ENCODE measurements at places on chromosomes 12 and 14.
A peak's percentile ranks its signal among the peaks of the same experiment; 100 is the strongest.

DNA sequence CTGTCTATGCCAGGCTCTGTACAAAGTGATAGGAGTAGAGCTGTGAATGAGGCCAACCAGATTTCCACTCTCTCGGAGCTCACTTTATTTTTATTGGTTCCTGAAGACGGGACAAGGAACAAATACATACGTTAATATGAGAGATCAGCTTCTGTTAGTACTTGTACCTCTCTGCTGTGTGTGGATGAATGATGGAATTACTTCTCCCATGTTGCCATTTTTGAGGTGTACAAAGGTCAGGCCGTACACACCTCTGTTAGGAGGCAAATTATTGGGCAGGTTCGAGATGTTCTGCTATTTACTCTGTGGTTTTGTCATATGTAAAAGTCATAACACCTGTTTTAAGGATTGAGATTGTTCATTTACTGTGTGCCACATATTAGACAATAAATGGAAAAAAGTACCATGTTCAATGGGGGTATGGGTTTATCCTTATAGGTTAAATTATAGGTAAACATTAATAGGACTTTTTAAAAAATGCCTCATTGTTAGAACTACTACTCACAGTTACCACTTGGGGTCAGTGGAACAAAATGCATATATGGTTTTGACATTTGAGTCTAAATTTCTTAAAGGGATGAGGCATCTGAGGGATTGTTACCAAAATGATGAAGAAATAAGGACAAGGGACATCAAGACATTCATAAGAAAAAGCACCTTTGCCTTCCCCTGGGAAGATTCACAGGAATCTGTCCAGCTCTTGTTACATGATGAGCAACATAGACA, 26.9 kb downstream of the WBP11 start:
- DNase-seq: no peak

- peak; percentile 30 for DNase-seq
Measured at GRCh38 chr14:44316647-44317440, 190.2 kb downstream of the FSCB start.

- no peak for DNase-seq
Measured at GRCh38 chr12:42608196-42608825, 18.8 kb upstream of the PRICKLE1 start.

GRCh38 chr12:103924761-103925641, 5.2 kb upstream of the HSP90B1 start:
- DNase-seq: no peak

- no peak for DNase-seq
Measured at GRCh38 chr14:93096691-93097322, 18.9 kb downstream of the ITPK1 start.

DNA sequence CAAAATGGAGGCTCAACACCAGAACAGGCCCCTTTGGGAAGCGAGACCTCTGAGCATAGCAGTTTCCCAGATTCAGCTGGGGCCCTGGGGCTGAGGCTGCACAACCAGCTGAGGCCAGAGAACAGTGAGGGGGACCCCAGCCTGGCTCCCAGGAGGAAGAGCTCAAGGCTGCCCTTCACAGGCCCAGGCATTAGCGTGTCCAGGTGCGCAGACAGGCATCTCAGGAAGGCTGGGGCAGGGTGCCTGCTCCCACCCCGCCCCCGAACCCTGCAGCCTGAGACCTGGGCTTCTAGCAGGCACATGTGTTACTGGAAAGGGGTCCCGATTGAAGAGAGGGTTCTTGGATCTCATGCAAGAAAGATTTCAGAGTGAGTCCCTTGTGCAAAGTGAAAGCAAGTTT, 27.2 kb downstream of the CALM1 start:
- DNase-seq: no peak

GRCh38 chr12:11015775-11016430, 6.5 kb downstream of the TAS2R19 start:
- peak; percentile 57 for DNase-seq

GRCh38 chr12:93184672-93185368, 192.9 kb upstream of the NUDT4 start:
- DNase-seq: no peak

DNA sequence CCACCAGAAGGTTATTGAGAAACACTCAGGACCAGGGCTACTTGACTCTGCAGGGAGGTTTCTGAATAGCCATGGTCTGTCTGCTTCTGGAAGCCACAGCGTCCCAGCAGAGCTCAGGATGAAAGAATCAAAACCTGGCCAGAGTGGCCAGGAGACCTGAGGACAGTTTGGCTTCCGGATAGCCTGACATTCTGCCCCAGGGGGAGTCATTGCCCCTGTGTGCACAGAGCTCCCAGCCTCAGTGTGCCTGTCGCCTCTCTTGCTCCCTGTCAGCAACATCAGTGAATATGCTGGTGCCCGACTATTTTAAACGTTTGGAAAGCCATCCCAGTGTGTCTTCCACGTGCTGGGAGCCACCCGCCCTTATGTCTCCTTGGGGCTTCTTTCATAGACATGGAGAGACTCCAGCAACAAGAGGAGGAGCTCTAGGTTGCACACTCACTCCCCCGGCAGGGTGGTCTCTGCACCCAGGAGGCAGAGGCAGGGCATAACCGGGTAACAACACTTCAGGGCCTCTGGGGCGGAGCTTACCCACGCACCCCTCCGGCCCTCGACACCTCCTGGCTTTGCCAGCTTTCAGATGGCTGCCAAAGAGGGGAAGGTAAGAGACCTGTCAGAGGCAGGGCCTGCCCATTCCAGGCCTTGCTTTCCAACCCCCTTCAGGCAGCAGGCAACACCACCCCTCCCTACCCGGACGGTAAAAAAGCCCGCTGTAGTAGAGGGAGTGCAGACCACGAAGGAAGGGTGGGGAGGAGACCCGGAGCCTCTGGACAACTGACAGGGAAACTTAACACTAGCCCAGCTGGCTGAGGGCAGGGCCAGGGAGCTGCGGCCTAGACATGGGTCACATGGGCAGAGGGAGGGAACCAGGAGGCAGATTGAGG, 19.0 kb upstream of the SLC6A12 start:
- no peak for DNase-seq

DNA sequence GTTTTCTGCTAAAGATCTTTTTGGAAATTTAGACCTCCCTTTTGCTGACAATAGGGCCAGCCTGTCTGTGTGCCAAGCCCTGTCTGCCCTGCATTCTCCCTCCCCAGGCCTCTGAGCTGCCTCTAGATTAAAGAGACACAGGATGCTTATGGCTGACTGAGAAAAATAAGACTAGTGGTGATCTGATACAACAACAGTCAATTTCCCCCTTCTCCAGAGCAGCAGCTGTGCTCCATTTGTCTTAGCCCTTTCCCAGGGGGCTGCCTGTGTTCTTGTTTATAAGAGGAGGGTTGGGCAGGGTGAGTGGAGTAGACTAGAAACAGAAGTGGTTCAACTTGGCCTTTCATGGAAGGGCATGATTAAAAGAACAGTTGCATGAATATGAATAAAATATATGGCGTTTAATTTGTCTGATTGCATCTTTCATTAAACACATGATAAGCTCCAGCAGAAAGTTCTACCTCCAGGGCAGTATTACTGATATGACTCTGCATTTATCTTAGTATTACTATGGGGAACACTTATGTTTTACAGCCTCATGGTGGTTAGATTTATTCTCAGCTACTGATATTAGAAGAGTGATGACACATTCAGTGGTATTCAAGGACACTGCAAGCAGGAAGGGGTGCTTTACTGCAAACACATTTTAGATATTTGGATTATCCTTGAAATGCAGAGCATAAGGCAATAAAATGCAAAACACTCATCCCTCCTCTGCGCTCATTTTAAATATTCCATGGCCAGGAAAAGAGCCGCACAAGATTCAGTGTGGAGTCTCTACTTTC, 150.2 kb upstream of the CLEC14A start:
- no peak for DNase-seq

DNA sequence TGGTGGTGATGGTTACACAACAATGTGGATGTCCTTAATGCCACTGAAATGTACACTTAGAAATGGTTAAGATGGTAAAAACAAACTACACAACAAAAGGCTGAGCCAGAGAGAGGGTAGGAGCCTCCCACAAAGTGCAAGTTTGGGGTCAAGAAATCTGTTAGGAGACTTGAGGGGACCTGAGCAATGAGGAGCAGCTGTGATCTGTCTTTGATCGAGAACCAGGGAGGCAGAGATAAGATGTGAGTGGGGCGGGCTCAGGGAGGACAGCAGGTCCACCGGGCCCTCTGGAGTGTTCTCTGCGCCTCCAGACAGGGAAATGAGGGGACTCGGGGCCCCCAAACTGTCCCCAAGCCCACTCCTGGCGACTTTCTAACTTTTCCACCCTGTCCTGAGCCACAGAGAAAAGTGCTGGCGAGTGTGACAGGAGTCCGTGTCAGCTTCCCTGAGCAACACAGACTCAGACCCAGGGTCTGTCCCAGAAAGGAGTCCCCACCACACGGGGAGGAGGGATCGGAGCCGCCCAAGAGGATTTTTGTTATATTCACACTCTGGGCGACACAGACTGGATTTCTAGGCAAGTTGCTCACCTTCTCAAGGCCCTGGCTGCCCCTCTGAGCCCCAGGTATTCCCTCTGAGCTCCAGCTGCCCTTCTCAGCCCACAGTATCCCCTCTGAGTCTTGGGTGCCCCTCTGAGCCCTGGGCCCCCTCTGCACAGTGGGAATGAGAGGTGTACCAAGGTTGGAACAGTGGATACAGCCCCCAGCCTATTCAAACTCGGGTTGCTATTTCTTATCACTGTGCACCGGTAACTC, 11.5 kb upstream of the SCARB1 start:
- no peak for DNase-seq

- peak; percentile 78 for DNase-seq
Measured at GRCh38 chr14:53953002-53953827, 3.4 kb downstream of the BMP4 start.

- DNase-seq: peak; percentile 64
Measured at GRCh38 chr12:47223848-47224213, 144.1 kb upstream of the AMIGO2 start.

GRCh38 chr12:80565271-80565670, 121.2 kb downstream of the PTPRQ start:
- no peak for DNase-seq

DNA sequence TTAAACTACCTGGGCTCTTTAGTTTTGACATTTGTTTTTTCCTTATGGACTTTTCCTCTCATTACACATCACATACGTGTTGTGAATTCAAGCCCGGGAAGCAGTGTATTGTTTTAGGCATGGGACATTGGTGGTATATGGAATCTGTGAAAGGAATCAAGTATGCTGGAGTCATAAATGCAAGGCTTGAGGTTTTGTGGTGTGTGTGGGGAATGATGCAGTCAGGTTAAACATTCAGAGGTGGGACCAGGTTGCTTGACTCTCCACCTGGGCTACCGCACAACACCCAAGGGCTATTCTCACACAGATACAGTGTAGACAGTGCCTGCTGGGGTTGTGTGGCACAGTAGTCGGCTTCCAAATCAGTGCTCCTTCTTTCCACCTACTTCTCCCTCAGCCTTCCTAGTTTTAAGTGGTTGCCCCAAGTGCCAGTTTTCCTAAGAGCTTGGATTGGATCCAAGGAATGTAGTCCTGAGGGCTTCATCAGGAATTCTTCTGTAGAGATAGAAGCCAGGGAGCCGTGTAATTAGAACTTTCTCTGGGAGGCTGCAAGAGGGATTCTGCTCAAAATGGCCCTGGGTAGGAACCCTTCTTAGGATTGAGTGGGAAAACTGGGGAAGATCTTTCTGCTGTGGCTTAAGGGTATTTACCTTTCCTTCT, 243.7 kb downstream of the C12orf75 start:
- DNase-seq: no peak

DNA sequence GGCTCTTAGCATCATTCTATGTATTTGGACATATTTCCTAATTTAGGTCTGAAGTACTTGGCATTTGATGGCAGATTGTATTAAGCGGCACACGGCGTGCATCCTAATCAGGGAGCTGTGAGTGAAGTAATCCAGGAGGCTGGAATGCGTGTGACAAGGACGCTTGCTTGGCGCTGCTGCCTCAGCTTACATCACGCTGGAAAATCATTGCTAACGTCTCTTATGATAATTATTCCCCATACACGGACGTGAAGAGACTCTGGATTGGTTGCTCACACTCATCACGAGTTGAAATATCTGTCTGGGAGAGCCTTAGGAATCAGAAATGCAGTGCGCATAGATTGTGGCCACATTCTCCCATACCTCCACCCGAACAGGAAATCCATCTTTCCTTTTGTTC, 85.3 kb downstream of the FBXW8 start:
- DNase-seq: no peak

DNA sequence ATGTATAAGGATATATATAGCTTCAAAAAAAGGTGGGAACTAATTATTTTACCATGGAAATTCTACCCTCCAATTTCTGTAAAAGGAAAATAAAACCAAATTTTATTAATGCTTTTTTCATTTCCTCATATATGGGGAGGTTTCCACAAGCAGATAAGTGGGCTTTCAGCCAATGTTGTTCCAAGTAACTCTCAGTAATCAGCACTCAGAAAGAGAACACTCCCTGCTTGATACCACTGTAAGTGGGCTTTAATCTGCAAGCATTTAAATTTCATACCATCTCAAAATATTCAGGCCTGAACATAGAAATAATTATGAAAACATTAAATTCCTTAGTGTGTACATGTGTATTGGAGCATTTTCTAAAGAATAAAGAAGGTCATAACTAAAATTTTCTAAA, 827.6 kb downstream of the C12orf50 start:
- no peak for DNase-seq

DNA sequence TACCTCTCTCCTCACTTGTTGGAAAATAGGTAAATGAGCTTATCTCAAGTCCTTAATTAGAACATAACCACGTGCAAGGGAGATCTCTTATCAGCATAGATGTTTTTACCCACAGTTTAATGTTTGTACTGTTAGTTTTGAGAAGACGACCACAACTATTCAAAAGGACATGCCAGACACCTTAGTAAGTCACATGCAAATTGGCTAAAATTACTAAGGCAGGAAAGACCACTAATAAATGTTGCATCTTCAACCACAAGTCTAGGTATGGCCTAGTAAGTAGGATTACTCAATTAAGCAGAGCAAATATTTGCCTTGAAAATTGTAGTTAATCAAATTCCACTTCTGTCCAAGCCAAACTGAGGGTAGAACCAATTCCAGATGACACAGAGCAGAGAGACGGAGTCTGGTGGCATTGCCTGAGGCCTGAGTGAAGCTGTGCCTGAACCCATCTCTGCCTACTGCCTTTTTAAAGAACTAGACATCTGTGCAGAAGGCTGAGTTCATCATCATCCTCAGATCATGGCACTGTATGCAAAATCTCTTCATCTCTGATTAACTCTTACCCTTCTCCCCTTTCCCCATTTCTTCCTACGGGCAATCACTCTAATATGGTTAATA, 29.7 kb upstream of the CHST11 start:
- DNase-seq: no peak

- DNase-seq: no peak
Measured at GRCh38 chr14:54606631-54607133, 39.8 kb downstream of the SAMD4A start.

GRCh38 chr12:104928036-104928745, 29.9 kb downstream of the SLC41A2 start:
- no peak for DNase-seq

GRCh38 chr14:58656671-58657411, 19.1 kb downstream of the DACT1 start:
- no peak for DNase-seq

GRCh38 chr14:79144896-79145295, 974.7 kb downstream of the NRXN3 start:
- no peak for DNase-seq

DNA sequence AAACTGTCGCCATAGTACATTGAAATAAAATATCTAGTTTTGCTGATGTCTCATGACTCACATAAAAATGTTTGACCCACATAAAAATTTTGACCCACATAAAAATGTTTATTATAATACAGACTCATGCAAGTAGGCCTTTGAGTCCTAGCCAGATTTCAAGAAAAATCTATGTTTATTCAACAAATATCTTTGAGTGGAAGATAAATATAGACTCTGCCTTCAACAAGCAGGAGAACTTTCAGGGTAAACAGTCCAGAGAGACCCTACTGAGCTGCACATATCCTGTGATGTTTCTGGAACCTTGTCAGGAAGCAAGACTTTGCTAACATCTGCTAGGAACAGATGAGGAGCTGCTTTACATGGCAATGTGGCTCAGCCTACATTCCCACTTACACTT, 283.1 kb downstream of the MDGA2 start:
- no peak for DNase-seq

All from transverse colon (tissue), 4 donors.